ENCODE measurements at places on chromosomes 3 and 15.
A peak's percentile ranks its signal among the peaks of the same experiment; 100 is the strongest.

DNA sequence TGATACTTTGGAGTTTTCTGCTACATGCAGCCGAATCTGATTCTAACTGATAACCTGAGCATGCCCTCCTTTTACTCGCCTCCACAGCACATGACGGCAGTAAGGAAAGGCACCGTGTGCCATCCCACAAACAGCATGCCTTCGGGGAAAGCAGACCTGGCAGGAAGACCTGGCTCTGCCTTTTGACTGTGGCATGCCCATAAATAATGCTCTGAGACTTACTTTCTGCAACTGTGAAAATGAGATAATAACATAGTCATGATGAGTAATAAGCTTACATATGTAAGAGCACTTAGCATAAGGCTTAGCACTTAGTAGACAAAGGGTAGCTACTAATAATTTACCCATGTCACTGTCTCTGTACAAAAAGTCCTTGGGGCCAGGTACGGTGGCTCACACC is 32.9 kb downstream of the MTHFS start:
- DNase-seq = no peak

- DNase-seq = no peak
Measured at GRCh38 chr3:162719684-162720341, 1223.2 kb downstream of the OTOL1 start.

DNA sequence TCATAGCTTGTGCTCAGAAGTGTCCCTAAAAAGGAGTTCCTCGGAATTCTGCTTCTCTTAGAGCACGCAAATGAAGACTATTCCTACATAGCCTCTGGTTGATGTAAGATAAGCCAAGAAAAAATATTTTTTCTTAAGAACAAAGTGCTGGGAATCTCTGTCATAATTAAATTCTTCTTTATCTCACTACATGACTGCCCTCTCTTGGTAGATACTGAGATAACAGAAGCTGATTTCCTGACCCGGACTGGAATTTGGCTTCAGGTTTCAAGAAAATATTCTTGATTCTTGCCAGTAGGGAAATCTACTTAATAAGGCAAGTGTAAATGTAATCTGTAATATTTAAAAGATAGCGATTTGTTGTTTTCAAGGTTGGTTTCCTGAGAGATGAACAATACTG is 31.3 kb upstream of the SETMAR start:
- DNase-seq = peak; percentile 44

DNA sequence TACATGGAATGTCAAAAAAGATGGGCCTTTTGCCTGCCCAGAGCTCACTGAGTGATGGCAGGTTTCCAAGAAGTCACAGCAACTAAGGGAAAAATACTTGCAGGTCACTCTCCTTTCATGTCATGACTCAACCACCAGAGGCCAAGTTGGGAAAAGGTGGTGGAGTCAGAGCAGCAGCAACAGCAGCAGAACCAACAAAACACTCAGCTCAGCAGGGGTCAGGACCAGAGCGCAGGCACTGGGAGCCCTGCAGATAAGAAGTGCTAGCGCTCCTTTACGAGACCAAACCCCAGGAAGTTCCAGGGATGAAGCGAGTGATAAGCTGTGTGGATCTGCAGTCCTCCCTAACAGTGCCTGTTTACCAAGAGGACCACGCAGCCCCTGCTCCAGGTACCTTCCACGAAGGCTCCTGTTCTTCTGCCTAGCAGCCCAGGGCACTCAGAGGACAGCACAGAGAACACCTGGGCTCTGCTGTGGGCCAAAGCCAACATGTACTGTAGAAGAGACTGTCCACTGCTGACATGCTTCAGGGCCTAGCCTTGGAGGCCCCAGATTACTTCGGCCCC is 26.0 kb downstream of the POC1A start:
- peak; percentile 52 for DNase-seq

DNA sequence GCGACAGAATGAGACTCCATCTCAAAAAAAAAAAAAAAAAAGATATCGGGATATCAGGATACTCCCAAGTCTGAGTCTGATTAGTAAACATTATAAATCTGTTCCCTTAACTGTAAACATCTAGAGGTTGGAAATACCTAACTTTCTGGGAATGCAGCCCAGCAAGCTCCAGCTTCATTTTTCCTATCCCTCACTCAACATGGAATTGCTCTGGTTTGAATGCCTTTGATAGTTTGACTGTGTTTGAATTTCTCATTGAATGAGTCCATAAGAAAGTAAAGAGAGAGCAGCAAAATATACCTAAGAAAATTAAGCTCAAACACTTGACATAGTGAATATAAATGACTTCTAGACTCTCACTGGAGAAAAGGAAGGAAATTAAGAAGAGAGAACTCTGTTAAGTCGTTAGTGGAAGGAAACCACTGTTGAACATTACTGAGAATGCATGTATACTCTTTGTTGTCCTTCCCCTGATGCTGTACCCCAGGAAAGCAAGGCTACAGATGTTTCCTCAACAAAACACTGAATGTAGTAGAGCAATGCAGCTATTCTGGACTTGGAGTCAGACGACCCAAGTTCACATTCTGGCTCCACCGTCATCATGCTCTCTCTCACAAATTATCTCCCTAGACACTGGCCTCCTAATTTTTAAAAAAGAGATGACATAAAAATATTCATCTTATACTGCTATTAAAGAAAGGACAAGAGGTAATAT is 62.4 kb downstream of the CD200 start:
- no peak for DNase-seq

GRCh38 chr3:148729476-148730055 is 31.9 kb downstream of the AGTR1 start:
- no peak for DNase-seq

- no peak for DNase-seq
Measured at GRCh38 chr3:155286736-155287135, 6.7 kb downstream of the STRIT1 start.

DNA sequence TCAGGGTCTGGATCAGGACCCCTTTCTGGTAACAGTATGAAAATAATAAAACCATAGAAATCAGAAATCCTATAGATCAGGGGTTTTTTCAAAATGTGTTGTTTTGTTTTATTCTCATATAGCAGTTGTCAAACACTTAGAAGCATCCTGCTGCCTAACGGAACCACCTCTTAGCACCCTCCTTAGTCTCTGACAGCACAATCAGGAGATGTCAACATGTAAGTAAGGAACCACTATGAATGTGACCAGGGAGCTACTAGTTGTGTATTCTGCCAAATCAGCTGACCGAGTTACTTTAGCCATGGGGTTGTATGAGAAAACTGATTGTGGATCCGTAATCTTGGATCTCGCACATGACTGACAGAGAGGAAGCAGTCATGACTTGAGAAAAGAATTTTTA is 22.2 kb downstream of the CCDC39 start:
- DNase-seq = no peak

DNA sequence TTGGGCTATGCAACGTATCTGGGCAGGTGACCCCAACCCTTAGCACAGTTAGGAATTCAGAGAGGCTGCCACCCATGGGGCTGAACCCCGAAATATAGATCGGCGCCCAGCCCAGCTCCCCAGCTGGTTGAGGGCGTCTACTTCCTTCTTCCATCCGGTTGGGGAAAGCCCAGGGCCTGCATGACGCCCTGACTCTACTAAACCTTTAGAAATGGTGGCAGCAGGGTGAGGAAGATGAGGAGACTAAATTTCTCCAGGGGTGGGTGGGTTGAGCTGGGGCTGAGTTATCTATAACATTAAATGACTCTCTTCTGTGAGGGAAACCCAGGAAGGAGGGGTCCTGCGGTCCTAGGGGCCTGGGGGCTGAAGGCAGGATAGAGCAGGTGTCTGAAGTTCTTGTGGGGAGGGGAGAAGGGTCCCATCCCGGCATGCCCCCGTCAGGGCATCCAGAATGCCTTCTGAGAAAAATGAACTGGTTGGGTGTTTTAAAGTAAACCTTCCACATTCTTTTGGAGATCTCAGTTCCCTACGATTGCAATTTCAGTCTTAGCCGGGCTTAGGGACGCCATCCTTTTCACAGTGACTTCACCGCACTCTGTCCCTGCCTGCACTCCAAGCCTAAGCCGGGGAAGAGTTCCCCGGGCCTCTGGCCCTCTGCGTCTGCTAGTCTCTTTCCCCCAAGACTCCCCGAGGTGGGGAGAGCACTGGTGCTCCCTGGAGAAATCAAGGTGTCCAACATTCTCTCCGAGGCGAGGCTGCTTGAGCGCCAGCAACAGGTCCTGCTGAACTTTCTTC is 28.5 kb downstream of the NR2F2 start:
- DNase-seq = no peak

DNA sequence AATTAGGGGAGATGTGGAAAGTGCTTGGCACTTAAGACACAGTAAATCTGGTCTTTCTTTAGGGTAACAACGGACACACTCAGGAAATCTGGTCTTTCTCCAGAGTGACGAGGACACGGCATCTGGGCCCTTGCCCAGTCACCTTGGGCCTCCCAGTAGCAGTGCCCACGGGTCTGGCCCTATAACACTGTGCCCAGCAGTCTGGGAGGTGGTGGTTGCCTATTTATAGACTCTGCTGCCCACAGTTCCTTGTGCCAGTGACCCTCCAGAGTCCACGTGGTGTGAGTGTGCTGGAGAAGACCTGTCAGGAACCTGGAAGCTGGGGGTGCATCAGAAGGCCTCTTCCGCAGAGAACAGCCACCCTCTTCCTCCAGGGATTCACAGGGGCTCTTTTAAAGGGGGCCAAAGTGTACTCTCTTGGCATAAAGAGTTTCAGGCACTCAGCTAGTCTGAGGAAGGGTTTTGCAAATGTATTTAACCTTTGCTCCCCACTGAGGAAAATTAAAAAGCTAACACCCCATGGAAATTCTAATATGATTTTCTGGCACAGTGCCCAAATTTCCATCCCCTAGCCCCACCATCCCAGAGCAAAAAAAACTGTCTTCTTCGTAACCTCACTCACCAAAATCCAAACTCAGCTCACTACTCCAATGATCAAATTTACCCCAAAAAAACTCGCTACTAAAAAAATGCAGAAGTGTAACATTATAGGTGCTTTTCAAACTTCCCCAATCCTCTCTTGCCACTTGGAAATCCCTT is 15.4 kb downstream of the WNT5A start:
- no peak for DNase-seq

DNA sequence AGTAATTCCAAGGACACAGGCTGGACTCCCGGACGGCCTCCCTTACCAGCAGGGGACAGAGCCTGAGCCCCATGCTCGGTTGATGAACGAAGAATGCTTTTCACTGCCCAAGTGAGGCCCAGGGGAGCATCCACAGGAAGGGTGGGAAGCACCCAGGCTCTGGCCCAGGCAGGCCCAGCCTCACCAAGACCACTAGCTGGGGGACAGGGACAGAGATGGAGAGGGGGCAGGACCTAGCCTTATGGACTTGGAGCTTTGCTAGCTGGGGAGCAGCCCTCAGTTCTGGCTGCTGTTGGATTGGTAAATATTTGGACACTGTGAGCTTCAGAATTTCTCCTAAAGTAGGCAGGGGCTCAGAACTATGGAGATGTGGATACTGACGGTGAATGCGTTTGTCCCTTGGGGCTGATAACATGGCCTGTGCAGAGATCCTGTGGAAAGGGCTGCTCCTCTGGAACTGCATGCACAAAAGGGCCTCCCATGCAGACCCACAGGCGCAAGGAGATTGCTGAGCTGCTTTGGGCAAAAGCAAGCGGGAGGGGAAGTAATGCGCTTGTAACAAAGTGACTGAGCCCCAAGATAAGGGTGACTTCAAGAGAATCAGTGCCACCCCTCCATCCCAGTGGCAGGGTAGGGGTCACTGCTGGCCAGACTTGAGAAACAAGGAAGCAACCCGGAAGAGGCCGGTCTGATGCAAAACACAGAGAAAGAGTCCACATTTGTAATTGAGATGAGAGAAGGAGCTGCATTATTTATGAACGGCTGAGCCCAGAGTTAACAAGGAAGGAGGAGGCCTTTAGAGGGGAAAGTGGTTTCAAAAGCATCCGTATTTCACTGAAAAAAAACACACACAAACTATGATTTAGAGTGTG is 70.1 kb upstream of the MEF2A start:
- peak; percentile 74 for DNase-seq

DNA sequence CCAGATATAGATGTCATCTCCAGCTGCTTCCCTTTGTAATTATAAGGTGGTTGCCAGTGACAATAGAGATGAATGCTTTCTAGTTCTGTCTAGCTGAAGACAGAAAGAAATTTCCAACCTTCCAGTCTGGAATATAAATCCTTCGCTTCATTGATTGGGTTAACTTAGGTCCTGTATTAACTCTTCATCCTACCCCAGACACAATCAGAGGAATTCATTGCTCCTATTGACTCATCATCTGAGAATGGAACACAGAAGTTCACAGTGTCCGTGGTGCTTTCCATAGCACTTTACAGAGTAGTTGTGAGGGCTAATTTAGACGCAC is 241.4 kb downstream of the NFKBIZ start:
- DNase-seq = no peak

- peak; percentile 82 for DNase-seq
Measured at GRCh38 chr3:183555541-183556081, at the start of gene KLHL6. Gene KLHL6 (minus strand): TSS chr3:183555706. CDS start chr3:183555653, 53 bp downstream.

GRCh38 chr15:44489464-44489863 is 47.5 kb upstream of the EIF3J start:
- peak; percentile 27 for DNase-seq

DNA sequence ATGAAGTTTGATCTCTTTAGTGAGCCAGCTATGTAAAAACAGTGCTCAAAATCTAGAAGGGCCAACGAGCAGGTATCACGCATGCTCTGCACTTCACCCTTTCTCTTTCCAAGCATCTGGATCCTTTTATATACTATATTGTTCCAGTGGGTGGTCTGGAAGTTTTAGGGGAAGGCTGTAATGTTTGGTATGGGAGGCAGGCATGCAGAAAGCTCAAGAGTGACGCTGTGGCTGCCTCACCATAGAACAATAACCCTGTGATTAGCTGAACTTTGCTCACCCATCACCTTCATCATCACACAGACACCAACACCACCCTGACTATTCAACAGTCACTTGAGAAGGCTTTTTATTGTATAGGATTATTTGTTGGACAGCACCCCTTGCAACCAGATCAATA is 81.6 kb downstream of the FBN1 start:
- no peak for DNase-seq

GRCh38 chr3:192303235-192303634 is 424.1 kb downstream of the FGF12 start:
- no peak for DNase-seq

- peak; percentile 62 for DNase-seq
Measured at GRCh38 chr3:185677146-185677829, 91.2 kb downstream of the SENP2 start.

DNA sequence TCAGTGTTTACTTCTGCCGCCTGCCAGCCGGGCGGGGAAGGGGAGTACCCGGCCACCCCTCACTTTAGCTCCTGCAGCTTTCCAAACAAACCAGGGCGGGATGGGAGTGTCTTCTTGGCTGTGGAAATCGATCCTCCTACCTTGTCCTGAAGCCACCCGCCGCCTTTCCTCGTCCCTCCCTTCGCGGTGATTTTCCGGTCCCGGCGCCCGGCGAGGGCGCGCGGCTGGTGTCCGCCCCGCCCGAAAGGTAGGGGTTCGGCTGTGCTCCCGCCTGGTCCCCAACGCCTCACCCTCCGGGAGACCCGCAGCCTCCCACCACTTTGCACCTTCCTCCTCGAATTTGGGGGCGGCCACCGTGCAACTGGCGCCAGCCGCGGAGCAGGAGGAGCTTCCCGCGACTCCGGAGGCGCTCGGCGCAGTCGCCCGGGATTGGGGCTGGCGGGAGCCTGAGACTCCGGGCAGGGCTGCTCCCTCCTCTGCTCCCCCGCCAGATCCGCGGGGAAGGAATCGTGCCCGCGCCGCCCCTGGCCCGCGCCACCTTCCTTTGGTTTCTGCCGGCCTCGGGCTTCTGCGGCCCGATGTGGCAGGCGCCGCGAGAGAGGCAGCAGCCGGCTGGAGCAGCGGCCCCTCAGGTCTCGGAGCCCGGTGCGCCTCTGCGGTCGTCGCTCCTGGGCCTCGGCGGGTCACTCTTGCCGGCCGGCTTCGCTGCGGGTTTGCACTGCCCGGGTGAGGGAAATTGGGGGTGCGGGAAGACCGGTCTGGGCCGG is 30.7 kb upstream of the ST3GAL6 start:
- peak; percentile 67 for DNase-seq

GRCh38 chr3:48989126-48989795 is 780 bp upstream of the P4HTM start:
- peak; percentile 23 for DNase-seq
